ENCODE measurements at places on chromosomes 2 and 18. TPM values are rescaled to one million over a fixed set of nuclear protein-coding genes. Genes with fewer than 3 reads are reported as not detected.

The SCG2 gene
- under 0.01 TPM for total RNA-seq

The ADRA2B gene
- total RNA-seq = not detected

The IDH1 gene
- total RNA-seq = 52.2 TPM

The C2orf66 gene
- not detected for total RNA-seq

The ACSL3 gene
- total RNA-seq = 110 TPM

The CNDP1 gene
- total RNA-seq = not detected

The NEB gene
- 0.13 TPM for total RNA-seq

The CCL20 gene
- total RNA-seq = not detected

The TPO gene
- not detected for total RNA-seq

The KYNU gene
- total RNA-seq = under 0.01 TPM
